ENCODE measurements at places on chromosomes 6 and 20.

DNA sequence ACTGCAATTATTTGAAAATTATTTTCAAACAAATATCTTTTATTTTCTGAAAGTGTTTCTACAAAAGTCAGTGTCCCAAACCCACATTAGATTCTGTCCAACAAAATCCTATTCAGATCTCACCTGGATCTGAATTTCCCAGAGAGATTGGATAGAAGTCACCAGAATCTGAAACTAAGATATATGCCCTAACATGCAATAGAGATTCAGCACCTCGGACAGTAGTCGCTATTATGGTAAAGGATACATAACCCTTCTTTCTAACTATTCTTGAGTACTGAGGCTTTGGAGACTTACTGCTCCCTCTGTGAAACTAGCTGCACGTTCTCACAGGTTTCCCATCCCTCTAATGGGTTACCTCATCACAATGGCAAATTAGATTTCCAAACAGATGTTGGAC, 151.4 kb downstream of the ID4 start:
- DNase-seq: no peak

DNA sequence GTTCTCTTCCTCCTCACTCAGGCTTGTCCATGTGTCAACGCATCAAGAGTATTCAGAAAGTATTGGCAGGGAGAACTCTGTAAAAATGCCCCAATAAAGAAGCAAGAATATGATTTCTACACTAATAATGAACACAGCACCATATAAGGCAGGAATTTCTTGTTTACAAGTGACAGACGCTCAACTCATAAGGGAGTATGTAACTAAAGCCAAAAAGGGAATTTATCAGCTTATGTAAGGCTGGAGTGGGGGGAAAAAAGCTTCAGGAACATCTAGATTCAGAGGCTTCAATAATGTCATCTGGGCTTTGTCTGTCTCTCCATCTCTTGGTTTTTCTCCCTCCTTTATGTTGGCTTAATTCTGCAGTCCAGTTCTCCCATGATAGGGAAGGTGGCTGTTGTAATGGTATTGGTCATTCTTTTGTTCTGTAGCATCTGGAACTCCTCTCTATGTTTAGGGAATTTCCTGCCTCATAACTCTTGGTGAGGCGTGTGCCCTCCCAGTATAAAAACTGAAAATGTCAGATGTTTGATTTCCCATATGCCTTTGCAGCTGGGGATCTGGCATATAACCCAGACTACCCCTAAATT, 125.1 kb upstream of the COL21A1 start:
- DNase-seq: no peak

DNA sequence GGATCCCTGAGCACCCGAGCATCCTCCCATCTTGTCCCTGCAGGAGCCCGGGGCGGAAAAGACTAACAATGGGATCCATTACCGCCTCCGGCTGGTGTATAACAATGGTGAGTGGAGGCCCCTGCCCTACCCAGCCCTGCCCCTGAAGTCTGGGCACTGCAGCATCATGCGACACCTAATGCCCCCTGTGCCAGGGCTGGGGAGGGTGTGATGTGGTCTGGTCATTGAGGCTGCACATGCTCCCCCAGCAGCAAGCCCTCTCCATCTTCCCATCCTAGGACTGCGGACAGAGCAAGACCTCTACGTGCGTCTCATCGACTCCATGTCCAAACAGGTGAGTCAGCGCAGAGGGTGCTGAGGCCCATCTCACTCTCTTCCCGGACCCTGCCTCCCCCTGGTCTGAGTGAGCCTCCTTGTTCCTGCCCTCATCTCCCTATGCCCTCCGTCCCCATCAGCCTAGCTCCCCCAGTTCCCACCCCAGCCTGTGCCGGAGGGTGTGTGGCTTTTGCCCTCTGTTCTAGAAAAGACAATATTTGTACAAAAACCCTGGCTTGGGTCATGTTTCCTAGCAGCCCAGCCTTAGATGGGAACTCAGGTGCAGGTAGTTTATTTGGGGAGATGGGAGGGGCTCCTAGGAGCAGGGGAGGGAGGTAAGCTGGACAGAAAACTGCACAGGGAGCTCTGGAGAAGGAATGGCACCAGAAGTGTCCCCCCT, 13.5 kb downstream of the EBF4 start:
- DNase-seq: no peak

GRCh38 chr6:96450082-96450769, 71.4 kb upstream of the UFL1 start:
- no peak for DNase-seq

- DNase-seq: no peak
Measured at GRCh38 chr6:66558189-66558588, 851.2 kb upstream of the EYS start.

DNA sequence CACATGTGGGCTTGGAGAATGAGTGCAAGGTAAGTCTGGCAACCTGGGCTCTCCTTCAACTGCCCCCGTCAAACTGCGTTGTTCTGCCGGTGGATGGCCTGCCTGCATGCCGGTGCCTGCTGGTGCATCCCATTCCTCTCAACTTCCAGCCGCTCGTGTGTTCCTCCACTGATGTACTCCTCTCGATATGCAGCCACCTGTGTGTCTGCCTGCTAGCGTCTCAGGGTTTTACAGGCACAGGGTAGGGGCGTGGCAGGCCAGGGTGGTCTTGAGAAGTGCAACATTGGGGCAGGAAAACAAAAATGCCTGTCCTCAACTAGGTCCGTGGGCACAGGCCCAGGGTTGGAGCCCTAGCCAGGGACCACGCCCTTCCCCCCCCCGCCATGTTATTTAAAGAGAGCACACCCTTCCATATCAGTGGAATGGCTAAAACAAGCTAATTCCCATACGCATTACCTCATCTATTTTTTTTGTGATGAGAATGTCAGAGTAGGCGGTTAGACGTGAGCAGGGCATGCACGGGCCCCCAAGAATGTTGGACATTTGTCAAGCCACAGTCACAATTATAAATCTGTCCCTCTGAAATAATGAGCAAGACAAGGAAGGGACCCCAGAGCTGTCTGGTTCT, 33.2 kb downstream of the SERPINB6 start:
- DNase-seq: no peak

GRCh38 chr6:83042467-83043053, 23.1 kb downstream of the UBE3D start:
- DNase-seq: no peak

- no peak for DNase-seq
Measured at GRCh38 chr6:7993952-7994351, 70.2 kb downstream of the BLOC1S5 start.

DNA sequence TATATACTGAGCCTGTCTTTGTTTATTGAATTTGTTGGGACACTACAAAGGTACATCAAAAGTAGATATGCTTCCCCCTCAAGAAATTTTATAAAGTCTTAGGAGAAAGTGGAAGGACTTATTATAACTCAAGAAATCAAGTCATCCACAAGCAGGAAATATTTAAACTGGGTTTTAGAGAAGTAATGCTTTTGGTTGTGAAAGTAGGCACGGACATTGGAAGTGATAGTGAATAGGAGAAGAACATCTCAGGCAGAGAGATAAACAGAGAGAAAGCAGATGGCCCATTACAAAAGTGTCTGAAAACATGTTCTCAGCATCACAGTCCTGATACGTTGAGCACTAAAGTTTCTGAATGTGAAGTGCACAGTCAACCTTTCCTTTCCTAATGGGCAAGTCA, 415.6 kb upstream of the RNF217 start:
- DNase-seq: no peak

DNA sequence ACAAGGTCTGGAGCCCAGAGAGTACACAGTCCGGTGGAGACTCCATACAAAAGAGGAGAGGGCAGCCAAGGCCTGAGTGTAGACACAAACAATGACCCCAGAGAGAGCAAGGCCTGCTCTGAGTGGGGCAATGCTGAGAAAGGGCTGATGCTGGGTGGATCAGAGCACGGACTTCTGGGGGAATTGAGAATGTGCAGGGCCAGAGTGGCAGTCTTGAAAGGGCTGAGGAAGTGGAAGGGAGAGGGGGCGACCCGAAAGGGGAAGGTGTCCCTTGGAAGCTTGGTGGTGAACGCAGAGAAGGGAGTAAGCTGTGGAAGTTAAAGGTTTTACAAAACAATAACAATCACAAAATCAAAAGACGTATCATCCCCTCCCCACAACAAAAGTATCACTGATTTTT, 12.0 kb upstream of the GRM4 start:
- DNase-seq: no peak

DNA sequence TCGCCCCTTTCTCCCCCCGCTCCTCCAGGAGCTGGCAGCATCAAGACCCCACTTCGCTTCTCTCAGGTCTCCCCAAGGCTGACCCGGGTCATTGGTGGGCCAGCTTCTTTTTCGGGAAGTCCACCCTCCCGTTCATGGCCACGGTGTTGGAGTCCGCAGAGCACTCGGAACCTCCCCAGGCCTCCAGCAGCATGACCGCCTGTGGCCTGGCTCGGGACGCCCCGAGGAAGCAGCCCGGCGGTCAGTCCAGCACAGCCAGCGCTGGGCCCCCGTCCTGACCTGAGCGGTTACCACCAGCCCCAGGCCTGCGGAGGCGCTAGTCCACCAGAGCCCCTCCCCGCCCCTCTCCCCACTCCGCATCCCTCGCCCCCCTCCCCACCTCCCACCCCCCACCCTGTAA, 1.0 kb downstream of the PPDPF start:
- DNase-seq: no peak

DNA sequence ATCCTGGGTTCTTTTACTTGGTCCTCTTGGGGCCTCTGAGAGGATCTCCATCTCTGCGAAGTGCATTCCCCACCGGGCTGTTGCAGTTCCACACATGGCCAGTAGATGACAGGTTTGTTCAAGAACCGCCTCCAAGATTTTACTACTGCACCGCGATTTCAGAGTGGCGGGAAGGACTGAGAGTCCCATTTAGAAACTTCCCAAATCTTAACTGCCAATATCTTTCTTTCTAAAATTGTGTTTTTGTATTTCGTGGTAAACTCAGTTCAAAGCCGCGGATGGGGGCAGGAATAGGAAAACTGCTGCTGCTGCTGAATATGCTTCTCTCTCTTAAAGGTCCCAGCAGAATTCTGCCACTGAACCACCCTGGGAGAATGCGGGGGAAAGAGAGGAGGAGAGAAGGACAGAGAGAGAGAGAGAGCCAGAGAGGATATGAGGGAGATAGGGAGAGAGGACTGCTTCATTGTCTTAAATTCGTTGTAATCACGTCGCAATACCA, 8.6 kb upstream of the BTNL2 start:
- peak; percentile 52 for DNase-seq

DNA sequence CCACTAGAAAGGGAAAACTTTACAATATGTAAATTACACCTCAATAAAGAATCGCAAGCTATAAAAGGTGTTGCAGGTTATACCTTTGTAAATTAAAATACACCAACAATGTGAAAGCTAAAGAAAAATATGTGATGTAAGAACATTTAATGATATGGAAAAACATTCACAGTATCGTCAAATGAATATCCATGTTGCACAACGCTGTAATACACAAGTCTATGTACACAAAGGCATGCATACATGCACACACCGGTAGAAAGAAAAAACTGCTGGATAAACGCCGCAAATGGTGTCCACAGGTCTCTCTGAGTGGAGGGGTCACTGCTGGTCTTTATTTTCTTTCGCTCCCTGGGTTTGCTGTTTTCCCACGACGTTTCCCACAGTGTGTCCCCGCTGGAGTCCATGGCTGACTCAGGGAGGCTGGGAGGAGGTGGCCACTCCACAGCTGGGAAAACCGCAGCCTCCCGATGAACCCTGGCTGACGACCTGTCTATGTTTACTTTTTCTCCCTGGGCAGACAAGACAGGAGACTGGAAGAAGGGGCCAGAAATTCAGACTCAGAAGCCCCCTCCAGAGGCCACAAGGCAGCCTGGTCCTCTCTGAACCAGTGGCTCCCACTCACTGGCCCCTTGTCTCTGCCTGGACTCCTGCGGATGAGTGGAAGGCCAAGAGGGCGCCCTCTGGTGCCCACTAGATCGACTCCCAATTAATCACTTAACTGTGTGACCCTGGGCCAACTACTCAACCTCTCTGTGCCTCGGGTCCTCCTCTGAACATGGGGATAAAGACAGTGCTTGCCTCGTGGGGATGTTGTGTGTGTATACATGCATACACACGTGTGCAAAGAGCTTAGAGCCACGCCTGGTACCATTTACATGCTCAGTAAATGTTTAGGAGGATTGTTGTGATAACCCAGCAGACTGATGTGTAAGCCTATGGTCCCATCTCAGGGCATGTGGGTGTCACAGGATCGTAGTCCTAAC, 12.8 kb upstream of the BPI start:
- DNase-seq: peak; percentile 18

DNA sequence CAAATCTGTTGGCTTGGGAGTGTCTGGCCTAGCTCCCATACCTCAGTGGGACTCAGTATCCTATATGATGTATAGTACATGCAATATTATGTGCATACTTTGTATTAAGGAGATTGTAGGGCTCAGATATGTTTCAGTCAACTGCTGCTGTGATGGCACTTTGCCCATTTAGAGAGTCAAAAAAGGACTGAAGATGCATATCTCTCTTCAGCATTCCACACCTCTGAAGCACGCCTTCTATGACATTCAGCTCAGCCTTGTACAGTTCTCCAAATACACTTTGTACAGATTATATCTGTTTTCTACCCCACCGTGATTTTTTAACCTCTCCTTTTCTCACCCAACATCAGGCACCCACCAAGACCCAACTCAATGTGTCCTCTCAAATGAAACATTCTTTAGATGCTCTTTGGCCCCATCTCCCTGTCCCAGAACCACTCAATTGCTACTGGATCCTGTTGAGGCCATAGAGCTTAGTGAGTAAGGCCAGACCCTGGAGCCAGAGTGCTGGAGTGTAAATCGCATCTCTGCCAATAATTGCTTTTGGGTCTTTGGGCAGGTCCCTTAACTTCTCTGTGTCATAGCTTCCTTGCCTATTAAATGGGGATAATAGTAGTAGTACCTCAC, 15.6 kb downstream of the ENPP1 start:
- DNase-seq: no peak

DNA sequence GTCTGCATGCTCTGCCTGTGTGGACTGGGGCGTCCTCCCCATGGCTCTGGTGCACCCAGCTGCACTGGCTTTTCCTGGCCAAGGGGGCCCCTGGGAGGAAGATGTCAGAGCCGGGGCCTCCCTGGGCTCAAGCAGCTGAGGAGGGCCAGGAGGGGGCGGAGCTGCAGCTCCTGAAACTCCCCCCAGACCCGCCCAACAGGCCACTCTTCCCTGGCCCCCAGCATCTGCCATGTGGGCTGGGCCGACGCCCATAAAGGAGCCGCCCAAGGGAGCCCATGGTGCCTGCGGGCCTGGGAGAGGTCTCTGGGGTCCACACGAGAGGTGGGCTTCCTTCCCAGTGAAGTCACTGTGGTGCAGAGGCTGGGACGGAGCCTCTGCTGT, 4.0 kb downstream of the RBBP8NL start:
- no peak for DNase-seq

- no peak for DNase-seq
Measured at GRCh38 chr20:32975698-32976674, 28.2 kb downstream of the SUN5 start.

Measured in fibroblast of gingiva (primary cell).